ENCODE measurements at places on chromosomes 13 and 19. TPM values are rescaled to one million over a fixed set of nuclear protein-coding genes. Genes with fewer than 3 reads are reported as not detected.

FGF9 gene
- not detected for total RNA-seq

UBE2L5 gene
- not detected for total RNA-seq

GNG14 gene
- not detected for total RNA-seq

CLDN10 gene
- not detected for total RNA-seq

RDH8 gene
- total RNA-seq: not detected

PDX1 gene
- not detected for total RNA-seq

KIR2DL1 gene
- not detected for total RNA-seq

C1QTNF9B gene
- total RNA-seq: not detected

CEACAM20 gene
- total RNA-seq: not detected

TNFAIP8L1 gene
- 8.8 TPM for total RNA-seq

LYPD5 gene
- 0.44 TPM for total RNA-seq

VSTM2B gene
- total RNA-seq: not detected

GRCh38 chr19:52590728-52591127 lies 20.6 kb downstream of the ZNF701 start:
- DNase-seq: no peak

GRCh38 chr19:15418579-15419412 lies at the start of gene AKAP8L:
AKAP8L (minus strand) TSS chr19:15418988; CDS start chr19:15418923, 65 bp downstream.
- peak; percentile 99 for DNase-seq

DNA sequence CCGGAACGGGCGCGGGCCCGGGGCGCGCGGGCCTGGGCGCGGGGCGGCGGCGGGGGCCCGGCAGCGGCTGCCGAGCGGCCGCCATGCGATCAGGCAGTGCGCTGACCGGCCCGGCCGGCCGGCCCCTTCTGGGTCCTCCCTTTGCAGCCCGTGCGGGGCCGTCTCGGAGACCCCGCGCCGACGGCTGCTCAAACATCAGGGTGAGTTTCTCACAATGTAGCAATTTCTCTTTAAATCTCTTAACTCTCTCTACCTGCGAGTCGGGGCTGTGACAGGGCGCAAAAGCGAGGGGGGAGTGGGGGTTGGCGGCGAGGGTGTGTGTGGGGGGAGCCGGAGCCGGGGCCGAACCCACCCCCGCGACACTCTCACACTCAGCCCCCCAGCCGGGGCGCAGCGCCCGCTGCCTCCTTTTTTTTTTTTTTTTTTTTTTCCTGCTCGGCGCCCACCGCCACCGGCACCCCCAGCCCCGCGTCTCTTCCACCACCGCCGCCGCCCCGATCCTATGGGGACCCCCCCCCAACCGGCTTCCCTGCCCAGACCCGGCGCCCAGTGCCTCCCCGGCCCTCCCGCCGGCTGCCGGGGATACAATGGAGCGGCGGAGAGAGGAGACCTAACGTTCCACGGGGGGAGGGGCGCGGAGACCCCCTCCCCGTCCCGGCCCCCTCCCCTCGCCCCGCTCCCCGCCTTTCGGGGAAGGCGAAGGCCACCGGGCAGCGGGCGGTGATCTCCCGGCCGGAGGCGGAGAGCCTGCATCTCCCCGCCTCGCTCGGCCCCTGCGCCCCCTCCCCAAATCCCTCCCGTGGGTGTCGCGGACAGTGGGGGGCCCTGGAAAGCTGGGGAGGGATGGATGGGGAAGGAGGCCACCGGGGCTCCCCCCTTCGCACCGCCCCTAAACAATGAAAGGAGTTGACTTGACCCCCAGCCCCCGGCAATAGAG lies at the start of gene BICRA:
BICRA (plus strand) TSS at position 166 of the 937 bp plus-strand sequence. CDS start 64,441 bp downstream, outside the sequence.
- peak; percentile 57 for DNase-seq

- DNase-seq: no peak
Observed at GRCh38 chr13:113207460-113207859, 1.0 kb downstream of the PCID2 start.

DNA sequence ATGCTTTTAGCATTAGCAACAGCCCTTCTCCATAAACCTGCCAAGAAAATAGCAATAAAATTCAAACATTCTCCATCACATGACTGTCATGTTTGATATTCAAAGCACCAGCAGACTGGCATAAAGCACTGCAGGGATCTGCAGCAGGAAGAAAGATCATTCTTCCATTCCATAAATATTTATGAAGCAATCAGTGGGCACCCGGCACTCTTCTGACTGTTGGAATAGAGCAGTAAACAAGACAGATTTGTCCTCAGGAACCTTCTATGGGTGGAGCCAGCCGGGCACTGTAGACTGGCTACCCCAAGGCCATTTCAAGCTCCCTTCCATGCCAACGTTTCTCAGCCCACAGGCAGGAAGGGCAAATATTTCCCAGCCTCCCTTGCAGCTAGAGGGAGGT lies 25.5 kb downstream of the PLA2G4C start:
- no peak for DNase-seq

DNA sequence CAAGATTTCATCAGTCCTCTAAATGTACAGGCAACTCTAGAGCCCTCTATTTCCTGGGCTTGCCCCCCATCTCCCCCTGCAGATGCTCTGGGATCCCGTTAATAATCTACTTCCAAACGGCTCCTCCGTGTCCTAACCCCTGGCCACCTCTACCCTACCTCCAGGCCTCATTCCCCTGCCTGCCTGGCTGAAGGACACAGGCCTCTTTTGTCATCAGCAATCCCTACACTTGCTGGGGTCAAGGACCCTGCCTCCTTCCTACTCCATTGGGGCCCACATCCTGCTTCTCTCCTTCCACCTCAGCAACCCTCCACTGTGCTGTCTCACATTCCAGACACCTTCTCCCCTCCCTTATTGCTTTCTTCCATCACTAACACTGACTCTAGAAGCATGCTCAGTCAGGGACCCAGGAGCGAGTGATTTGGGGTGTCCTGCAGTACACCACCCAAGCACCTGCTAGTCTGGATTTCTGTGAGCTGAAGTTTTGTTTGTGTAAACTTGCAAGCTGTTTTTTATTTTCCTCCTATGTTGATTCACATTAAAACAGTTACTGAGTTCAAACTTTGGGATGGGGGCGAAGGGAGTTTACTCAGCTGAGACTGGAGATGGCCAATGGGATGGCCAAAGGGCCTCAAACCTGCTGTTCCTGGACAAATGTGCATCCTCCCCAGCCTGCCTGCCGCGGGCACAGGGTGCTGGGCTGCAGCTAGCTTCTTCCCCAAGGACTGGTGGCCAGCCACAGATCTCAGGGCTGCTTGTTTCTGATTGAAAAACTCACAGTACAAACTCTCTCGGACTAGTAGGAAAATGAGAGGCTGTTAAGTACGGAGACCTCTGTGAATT lies 314.7 kb downstream of the FOXO1 start:
- no peak for DNase-seq

GRCh38 chr13:44403461-44404056 lies 29.9 kb downstream of the SERP2 start:
- DNase-seq: no peak

- DNase-seq: no peak
Observed at GRCh38 chr13:79837741-79838450, 356.9 kb downstream of the NDFIP2 start.

DNA sequence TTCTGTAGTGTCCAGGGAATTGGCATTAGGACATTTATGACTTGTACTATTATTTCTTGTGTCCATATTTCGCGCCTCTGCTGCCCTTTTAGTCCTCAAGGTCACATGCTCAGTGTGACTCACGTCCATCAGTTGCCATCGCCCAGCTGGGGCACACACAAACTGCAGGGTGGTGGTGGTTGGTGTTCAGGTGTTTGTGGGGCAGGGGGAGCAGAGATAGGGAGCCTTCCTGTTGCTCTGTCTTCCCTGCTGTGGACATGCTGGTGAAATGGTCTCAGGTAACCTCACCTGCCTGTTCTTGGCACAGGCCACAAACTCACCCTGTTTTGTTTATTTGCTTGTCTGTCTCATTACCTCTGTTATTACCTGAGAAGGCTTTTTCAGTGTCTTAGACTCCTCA lies 22.4 kb downstream of the PRR12 start:
- DNase-seq: no peak

- no peak for DNase-seq
Observed at GRCh38 chr13:113562844-113563243, 21.7 kb upstream of the TFDP1 start.

DNA sequence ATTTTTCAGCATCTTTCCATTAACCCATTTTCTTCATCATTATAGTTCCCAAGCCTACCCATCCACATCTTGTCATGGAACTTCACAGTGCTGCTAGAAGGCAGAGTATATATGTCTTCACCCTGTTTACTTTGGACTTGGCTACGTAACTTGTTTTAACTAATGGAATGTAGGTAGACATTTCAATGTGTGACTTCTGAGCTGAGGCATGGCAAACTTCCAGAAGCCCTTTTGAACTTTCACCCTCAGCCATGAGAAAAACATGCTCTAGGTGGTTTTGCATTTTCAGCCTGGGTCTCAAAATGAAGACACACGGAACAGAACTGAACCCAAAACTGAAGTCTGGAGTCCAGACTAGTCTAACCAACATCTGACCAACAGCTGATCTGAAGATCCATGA lies 3.2 kb downstream of the TEX30 start:
- no peak for DNase-seq

DNA sequence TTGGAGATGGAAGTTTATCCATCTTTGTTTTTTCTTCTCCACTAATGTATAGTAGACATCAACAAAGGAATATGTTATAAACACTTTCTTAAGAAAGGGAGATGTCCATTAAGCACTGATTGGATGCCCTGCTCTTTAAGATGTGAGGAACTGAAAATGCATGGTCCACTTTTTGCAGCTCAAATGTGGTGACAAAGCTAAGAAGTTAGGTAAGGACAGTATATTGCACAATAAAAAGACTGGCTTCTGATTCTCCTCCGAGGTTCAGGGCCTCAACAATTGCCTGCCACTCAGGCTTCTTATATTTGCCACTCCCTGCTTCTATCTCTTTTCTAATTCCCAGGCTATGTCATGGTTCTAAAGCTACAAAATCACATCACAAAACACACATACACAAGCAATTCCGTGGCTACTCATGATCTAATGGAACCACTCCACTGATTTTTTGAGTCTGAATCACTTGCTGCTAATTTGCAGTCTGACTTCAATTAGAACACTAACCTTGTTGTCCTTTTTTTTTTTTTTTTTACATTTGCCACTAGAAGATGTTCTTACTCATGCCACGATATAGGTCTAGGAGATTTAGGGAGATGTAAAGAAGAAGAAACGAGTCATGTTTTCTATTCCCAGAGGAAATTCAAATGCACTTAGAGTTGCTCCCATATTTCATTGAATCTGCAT lies 29.6 kb upstream of the TNFSF11 start:
- no peak for DNase-seq

- no peak for DNase-seq
Observed at GRCh38 chr13:52896827-52897659, 48.6 kb upstream of the PCDH8 start.

- no peak for DNase-seq
Observed at GRCh38 chr19:58434217-58434616, 5.7 kb downstream of the ZNF132 start.

- DNase-seq: no peak
Observed at GRCh38 chr13:40490086-40490758, 176.2 kb downstream of the FOXO1 start.

DNA sequence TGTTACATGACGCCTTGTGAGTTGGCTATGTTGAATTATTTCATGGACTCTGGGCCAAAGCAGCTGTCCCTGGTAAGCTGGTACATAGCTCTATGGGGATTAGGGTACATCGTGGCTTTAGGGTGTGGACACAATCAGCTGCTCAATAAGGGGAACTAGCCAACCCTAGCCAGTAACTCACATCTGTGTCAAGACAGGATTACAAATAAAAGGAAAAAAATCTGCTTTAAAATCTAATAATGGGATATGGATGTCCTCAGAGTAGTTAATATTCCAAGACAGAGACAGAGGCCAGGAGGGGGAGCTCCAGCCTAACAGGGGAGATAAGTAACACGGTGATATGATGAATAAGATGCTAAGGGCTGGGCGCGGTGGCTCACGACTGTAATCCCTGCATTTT lies 21.1 kb upstream of the ZNF766 start:
- DNase-seq: peak; percentile 44

GRCh38 chr19:8096071-8096470 lies 43.5 kb downstream of the CCL25 start:
- no peak for DNase-seq

- DNase-seq: no peak
Observed at GRCh38 chr13:33448889-33449288, 163.3 kb upstream of the STARD13 start.

- DNase-seq: no peak
Observed at GRCh38 chr13:81659984-81660383, 1319.1 kb upstream of the SPRY2 start.

- DNase-seq: no peak
Observed at GRCh38 chr13:40345149-40345514, 321.3 kb downstream of the FOXO1 start.

- no peak for DNase-seq
Observed at GRCh38 chr13:78182813-78183212, 264.2 kb upstream of the EDNRB start.

DNA sequence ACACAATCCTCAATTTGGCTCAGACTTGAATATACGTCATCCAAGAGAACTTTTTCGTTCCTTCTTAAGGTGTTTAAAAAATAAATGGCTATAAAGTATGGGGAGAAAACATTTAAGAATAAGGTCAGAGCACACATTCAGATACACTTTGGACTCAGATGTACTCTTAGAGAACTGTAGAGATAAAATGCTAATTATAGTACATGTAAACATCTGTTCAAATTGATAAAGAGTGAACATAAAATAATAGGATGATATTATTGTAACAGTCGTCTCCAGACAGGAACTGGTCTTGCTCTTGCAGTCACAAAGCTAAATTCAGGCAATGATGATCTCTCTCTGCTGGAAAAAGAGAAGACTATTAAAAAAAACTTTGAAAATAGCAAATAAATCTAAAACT lies 91.4 kb downstream of the RBM26 start:
- DNase-seq: no peak

GRCh38 chr19:4279530-4280422 lies 710 bp downstream of the SHD start:
- DNase-seq: no peak
